ENCODE measurements at places on chromosomes 7 and 10.

DNA sequence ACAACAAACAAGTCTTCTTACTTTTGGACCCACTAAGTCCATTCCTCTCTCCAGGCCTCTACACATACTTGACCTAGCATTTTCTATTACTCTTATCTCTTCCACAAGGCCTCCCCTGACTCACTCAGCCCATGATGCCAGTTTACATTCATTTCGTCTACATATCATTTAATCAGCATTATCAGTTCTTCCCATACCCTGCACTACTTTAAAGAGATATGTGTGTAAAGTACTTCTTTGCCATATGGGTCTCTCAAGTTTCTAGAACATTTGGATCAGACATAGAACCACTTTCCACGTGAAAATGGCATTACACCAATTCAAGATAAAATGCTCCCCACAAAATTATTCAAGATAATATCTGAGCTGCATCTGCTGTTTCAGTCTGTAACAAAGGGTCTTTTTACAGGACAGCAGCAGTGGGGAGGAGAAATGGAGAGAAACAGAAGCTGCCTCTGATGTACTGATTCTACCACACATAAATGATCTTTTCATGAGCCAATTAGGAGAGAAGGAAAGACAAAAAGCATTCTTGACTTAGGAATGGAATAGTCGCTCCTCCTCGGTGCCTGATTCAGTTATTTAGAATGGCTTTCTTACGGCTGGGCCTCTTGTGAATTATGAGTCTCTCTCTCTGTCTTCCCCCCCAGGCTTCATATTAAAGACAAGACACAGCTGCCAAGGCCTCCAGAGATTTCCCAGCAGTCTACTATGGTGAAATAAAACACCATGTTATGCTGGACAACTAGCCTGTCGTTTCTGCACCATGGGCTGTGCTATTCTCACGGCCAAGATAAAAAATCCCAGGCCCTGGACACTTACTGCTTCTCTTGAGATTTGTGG is 46.9 kb upstream of the SEPTIN7 start:
- DNase-seq = no peak

DNA sequence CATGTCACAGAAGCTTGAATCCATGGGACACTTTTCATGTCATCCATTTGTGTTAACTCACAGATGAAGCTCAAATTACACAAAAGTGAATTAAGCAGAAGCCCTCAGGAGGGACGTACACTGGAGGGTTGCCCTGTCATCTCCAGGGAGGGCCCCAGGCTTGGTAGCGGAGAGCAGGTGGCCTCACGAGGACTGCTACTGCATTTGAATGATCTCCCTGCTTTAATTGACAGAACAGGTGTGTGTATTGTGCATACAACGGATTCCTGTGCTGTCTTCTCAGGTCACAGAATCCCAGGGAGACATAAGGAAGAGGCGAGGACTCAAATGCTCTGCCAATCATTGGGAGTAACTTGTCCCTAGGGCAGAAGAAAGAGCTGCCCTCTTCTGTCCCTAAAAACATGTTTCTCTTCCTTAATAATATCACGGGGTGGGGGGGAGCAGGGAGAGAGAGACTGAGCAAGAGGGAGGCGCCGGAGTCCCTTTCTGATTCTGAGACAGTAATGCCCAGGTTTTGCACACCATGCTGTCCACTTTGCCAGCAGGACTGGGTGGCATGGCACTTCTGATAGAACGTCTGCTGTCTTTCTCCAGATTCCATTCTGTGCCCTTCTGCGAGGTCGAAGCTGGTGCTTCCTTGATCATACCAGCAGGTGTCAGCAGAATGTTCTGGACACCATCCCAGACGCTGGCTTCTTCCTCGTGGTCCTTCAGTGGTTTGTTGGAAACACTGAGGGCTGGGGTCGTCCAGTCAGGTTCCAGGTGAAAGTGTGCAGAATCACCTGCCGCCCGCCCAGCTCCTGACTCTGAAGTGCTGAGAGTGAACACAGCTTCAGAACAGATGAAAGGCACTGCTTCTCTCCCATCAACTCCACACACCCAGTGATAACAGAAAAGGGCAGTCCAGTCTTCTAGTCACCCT is 26.2 kb upstream of the RASGEF1A start:
- peak; percentile 11 for DNase-seq

GRCh38 chr7:93958216-93958615 is 36.7 kb downstream of the GNG11 start:
- DNase-seq = no peak

DNA sequence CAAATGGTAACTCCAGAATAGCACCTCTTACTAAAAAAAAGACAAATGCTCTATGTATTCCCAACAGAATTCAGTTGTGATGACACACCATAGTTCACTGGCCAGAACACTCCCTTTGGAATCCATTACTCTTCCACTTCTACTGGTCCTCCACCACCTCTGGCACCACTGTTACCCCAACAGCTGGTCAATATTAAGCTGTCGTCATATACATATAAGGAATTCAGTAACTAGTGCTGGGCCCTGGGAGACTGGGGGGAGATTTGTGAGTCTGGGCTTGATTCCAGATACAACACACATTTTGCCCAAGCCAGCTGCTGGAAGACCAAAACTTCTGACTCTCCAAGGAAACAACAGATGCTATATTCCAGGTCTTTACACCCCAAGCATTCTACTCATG is 26.0 kb upstream of the ITGA8 start:
- no peak for DNase-seq

GRCh38 chr7:128398016-128398840 is 11.6 kb downstream of the IMPDH1 start:
- DNase-seq = peak; percentile 21

DNA sequence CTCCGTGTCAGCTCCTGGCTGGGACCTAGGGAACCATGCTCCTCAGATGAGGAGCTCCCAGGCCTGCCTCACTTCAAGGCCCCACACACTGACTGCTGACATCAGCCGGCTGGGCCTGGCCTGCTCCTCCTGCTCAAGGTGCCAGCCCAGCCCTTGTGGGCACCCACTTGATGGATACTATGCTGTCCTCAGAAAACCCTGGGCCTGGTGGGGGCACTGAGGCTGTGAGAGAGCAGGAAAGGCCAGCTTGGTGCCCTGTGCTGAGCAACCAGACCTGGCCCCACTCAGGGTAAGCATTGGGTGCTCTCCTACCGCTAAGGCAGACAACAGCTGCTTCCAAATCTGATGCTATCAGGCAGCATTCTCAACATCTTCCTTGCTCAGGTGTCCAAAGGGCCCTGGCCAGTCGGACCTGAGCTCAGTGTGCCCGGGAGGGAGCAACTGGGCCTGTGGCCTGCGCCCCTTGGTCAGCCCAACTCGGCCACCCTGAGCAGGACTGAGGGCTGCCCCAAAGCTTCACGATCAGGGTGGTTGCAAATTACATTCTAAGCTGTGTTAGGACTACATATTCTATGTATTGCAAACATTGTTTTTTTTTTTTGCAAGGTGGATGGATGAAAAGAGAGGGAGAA is 21.9 kb upstream of the ANTXRL start:
- DNase-seq = no peak

- DNase-seq = no peak
Observed at GRCh38 chr10:69223028-69223342, 2.9 kb downstream of the HKDC1 start.

GRCh38 chr10:68367121-68367520 is 34.4 kb upstream of the PBLD start:
- DNase-seq = no peak

DNA sequence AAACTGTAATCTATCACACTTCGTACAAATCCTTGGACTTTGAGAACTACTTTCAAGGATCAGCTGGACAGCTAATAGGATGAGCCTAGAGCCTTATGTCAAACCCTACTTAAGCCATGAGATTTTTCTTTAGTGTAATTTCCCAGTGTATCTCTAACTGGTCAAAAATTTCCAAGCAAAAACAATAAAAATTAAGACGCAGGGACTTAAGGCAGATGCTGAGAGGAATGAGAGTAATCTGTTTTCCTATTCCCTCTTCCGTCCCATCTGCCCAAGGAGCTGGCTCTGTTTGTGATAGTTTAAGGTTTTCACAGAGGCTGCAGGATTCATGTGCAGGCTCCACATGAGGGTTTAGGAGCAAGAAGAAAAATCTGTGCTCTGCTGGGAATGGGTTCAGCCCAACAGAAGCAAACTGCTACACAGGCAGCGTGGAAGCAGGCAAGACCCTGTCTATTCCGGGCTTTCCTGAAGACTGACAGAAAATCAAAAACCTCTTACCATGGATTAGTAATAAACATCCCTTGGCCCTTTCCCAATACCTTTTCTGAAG is 62.2 kb downstream of the ARMH3 start:
- no peak for DNase-seq

GRCh38 chr7:73517241-73517995 is 4.7 kb downstream of the BAZ1B start:
- no peak for DNase-seq

DNA sequence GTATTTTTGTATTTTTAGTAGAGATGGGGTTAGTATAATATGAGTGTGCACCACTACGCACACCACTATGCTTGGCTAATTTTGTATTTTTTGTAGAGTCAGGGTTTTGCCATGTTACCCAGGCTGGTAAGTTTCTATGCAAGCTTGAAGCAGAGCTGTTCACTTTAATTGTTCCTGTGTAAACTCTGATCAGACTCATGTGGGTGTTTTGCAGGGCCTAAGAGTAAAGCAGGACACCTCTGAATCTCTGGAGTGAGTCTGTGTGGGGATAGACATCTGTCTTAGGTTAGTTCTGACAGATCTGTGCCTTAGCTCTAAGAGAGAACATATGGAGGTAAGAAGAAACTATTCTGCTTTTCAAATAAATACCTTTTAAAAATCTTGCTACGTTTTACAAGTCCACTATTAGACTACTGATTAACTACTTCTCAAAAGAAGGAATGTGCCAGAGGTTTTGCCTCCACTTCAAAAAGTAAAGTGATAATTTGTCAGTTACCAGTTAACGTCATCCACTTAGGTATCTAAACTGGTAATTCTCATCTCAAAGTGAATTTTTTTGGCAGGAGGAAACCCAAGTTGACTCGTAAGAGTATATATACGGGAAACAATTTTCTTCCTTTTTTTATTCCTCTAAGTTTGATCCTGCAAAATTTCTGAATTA is 1.1 kb downstream of the COL17A1 start:
- no peak for DNase-seq
